Lower lobe of right lung (tissue), 2 donors: ENCODE measurements at places on chromosomes 4 and X.

- DNase-seq, result no peak
Observed at GRCh38 chr4:159401791-159402380, 299.0 kb downstream of the RAPGEF2 start.

GRCh38 chrX:2424317-2424716 lies 76.5 kb downstream of the DHRSX start:
- DNase-seq, result no peak

DNA sequence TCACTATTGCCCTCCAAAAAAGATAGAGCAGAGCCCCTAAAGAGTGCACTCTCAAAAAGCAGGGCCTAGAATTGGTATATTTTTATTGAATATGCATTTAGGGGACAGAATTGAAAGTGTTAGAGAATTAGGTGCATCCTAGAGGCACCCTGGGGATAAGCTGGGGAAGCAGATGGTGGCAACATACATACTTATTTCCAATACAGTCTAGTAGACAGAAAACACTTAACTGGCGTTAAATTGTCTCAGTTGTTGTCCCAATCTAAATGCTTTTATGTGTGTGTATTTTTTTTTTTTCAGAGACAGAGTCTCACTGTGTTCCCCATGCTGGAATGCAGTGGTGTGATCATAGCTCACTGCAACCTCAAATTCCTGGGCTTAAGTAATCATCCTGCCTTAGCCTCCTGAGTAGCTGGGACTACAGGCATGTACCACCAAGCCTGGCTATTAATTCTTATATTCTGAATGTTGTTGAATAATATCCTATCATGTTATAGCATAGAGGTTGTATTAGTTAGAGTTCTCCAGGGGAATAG lies 481.8 kb downstream of the GRXCR1 start:
- DNase-seq, result no peak

GRCh38 chr4:57490520-57491255 lies 380.5 kb upstream of the IGFBP7 start:
- DNase-seq, result no peak

- no peak for DNase-seq
Observed at GRCh38 chrX:30981968-30982367, 89.9 kb downstream of the FTHL17 start.

DNA sequence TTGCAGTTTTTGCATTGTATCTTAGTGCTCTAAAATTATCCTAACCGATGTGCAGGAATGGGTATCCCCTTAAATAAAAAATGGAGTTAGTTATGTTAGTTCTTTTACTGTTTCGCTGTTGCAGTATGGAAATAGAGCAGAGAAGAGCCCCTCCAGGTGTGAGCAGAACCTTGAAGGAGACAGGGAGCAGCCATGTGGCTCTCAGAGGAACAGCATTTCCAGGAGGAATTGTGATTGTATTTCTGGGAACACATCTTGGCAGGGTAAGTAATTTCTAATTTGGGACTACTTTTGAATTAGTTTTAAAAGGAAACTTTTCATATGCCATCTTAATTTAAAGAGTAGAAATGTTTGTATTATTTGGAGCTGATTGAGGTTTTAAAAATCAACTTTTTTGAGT lies 5.3 kb upstream of the CCDC158 start:
- DNase-seq, result no peak
